ENCODE measurements at places on chromosomes 7 and 10.

GRCh38 chr7:36945612-36946400, 221.5 kb upstream of the AOAH start:
- DNase-seq, result no peak

DNA sequence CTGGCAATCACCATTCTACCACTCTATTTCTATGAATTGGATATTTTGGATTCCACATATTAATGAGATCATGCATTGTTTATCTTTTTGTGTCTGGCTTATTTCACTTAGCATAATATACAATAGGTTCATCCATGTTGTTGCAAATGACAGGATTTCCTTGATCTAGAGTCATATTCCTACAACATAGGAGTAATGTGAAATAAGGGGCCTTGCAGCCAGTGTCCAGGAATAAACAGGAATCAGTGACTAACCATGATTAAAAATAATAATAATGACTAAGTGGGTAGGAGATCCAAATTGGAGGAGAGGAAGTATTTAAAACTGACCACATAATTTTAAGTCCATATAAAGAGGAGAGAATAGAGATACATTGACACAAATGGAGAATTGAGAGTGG, 49.9 kb downstream of the SCIN start:
- no peak for DNase-seq

DNA sequence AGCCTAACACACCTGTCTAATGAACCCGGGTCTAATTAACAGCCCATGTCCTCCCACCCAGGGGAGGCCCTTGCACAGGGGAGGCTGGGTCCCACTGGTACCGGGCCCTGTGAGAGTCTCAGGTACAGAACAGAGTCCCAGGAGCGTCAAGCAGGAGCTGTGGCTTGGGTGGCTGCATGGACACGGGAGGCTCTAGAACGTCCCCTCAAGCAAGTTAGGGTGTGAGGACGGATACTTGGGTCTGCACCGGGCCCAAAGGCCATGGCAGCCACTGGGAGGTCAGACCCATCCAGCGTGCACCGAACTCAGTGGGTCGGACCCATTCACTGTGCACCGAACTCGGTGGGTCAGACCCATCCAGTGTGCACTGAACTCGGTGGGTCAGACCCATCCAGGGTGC, 309.7 kb downstream of the DNAJB6 start:
- DNase-seq, result no peak

DNA sequence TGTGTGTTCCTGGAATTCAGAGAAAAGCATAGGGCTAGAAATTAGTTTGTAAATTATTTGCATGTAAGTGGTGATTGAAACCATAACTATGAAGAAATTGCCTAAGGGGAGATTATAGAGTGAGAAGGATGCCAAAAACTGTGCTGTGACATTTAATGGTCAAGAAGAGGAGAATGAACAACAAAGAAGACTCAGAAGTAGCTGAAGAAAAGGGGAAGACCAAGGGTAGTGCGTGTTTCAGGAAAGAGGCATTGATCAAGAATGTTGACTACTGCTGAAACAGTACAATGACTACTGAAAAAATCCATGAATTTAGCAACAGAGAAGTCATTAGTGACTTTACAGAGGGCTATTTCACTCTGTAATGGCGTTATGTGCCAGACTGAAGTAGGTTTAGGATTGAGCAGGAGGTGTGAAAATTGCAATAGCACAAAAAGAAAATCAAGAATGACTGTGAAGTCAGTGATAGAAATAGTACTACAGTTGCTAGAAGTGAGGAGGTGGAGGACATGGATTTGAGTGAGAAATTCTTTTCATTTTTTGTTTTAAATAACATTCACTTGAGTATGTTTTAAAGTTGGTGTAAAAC, 28.9 kb upstream of the SAMD9L start:
- peak; percentile 27 for DNase-seq

GRCh38 chr7:127619681-127620405, 1.9 kb upstream of the PAX4 start:
- DNase-seq, result peak; percentile 16

DNA sequence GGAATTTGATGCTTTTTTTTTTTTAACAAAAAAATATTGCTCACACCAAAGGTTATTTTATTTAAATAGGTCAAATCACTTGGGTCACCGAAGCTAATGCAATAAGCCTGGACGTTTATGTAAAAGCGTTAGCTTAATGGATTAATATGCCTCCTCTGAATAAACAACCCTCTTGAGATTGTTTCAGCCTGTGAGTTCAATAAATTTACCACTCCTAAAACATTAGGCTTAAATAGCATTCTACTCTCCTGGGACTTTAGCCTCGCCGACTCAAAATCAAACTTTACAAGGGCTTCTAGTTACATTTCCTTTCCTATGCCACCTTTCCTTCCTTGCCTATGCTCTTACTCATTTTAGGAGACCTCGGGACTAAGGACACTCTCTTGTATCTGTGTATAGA, 79.3 kb downstream of the DNAJB9 start:
- DNase-seq, result no peak

- peak; percentile 63 for DNase-seq
Observed at GRCh38 chr7:129136887-129137642, 7.4 kb upstream of the TSPAN33 start.

DNA sequence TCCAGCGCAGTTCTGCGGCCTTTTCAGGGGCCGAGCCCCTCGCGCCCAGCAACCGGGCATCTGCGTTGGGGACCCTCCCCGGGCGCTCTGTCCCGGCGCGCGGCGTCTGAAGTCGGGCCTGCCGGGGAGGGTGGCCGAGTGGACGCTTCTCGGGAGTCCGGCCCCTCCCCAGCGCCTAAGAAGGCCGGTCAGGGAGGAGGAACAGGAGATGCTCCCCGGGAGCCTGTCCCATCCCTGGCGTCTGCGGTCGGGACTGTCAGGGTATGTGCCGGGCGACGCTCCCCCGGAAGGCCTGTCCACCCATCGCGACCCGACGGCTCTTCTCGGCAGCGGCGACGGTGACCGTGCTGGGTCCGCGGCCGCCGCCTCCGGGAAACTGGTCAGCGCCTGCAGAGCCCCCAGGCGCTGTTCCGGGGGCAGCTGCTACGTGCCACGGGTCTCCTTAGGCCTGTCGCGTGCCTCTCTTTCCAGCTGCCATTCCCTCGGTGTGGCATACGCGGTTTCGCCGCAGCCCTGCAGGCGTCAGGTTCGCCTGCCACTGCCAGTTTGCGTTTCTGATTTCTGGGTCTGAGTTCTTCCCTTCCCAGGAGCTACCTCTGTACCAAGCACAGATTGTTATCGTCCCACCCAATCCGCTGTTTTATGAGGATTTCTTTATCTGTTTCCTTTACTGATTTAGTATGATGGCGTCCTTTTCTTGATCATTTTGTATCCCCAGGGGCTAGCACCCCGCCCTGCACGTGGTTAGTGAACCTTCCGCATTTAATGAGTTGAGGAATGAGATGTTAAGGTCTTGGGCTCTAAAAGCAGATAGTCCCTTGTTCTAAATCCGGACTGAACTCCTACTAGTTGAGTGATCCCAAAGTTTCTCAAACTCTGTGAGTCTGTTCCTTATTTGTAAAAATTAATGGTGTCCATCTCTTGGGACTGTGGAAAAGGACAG, 782 bp downstream of the IFIT5 start:
- peak; percentile 75 for DNase-seq

GRCh38 chr7:73690646-73691045, 7.2 kb downstream of the BUD23 start:
- no peak for DNase-seq

GRCh38 chr7:10588084-10588483, 385.6 kb upstream of the PHF14 start:
- no peak for DNase-seq

- no peak for DNase-seq
Observed at GRCh38 chr10:36801660-36802059, 323.7 kb upstream of the ANKRD30A start.

DNA sequence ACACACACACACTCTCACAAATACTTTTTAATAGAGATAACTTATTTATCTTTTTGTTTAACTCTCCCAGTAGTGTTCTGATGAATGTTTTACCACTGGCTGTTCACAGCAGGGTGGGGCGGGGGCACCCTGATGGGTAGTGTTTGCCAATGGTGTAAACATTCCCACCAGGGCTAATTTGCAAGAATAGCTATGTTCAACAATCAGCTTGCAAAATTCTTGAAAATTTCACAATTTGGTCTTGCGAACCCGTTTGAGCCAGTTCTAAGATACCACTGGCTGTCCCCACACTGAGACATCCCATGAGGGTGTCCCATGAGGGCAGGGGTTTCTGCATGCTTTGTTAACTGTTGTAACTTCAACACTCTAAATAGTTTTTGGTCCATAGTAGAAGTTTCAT, 348.5 kb downstream of the CXCL12 start:
- no peak for DNase-seq

DNA sequence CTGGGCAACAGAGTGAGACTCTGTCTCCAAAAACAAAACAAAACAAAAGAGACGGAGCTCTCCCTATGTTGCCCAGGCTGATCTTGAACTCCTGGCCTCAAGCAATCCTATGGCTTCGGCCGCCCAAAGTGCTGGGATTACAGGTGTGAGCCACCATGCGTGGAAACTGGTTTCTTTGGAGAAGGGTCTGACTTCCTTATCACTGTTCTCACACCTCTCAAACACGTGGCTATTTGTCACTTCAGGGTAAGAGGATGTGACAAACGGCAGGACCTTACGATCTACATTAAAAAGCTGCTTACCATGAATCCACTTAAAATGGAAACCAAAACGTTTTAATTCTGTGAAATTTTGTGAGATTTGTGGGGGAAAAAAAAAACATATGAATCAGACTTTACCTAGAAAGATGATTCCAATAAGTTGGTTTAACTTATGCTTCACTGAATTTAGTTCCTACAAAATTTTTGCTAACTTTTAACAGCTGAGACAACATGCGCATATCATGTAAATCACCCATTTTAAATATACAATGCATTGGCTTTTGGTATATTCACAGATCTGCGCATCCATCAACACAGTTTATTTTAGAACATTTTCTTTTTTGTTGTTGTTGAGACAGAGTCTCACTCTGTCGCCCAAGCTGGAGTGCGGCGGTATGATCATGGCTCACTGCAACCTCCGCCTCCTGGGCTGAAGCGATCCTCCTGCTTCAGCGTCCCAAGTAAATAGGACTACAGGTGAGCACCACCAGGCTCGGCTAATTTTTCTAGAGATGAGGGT, 18.7 kb upstream of the FOXK1 start:
- DNase-seq, result no peak

GRCh38 chr7:1018334-1018695, 26.0 kb upstream of the GPR146 start:
- DNase-seq, result no peak

DNA sequence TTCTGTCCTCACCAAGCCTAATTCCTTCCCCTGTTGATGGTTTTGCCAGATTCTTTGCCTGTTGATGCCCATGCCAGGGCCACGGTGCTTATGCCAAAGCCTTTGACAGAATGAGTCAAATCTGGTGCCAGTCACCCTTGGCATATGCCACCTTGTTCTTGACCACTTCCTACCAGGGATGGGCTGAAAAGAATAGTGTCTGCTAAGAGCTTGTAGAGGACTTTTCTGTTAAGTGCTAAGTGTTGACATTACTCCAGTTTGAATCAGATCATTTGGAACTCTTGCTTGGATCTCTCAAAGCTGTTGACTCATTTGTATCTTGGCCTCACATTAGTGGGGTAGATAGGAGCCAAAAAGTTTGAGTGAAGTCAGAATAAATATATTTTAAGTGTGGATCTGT, 661.2 kb downstream of the AUTS2 start:
- DNase-seq, result no peak

- DNase-seq, result peak; percentile 61
Observed at GRCh38 chr10:86357041-86357440, 9.6 kb downstream of the GRID1 start.

DNA sequence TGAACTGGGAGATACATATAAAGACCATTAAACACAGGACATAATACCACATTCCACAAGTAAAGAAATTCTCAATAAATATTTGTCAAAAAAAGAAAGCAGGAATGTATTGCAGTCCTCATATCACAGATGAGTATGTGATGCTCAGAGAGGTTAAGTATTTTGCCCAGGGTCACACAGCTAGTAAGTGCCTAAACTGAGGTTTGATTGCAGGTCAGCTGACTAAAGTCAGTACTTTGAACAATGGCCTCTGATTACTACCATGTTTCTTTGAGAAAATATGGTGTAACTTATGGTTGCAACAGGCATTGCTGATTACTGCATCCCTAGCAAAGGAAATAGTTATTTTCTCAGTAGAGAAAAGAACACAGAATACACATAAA, 267.1 kb downstream of the ELMO1 start:
- no peak for DNase-seq

DNA sequence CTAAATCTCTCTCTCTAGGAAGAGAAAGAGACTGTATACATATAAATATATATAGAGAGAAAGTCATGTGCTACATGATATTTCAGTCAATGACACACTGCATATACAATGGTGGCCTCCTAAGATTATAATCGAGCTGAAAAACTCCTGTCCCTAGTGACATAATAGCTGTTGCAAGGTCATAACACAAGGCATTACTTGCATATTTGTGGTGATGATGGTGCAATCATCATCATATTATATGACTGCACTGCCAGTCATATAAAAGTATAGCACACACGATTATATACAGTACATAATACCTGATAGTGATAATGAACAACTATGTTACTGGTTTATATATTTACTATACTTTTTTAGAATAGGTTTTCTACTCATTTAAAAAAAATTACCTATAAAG, 316.7 kb downstream of the FGFR2 start:
- DNase-seq, result no peak

DNA sequence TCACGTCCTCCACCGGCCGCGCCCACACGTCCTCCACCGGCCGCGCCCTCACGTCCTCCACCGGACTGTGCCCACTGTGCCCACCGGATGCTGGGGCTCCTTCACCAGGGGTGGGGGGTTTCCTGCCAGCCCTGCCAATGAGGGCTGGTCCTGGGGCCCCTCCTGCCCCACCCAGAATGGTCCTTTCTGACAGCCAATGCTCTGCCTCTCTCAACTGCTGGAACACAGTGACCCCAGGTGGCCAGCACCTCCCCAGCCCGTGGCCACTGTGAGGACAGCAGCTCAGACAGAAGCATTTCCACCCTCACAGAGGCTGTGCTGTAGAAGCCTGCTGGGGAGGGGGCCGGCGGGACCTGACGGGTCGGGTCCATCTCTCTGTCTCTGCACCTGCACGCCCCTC, 90.1 kb upstream of the DNAAF5 start:
- peak; percentile 62 for DNase-seq

GRCh38 chr10:74923556-74923955, 97.2 kb downstream of the KAT6B start:
- DNase-seq, result no peak
